Karpas-422 (cell line): ENCODE measurements at places on chromosomes 13 and 19. TPM values are rescaled to one million over a fixed set of nuclear protein-coding genes. Genes with fewer than 3 reads are reported as not detected.

DNA sequence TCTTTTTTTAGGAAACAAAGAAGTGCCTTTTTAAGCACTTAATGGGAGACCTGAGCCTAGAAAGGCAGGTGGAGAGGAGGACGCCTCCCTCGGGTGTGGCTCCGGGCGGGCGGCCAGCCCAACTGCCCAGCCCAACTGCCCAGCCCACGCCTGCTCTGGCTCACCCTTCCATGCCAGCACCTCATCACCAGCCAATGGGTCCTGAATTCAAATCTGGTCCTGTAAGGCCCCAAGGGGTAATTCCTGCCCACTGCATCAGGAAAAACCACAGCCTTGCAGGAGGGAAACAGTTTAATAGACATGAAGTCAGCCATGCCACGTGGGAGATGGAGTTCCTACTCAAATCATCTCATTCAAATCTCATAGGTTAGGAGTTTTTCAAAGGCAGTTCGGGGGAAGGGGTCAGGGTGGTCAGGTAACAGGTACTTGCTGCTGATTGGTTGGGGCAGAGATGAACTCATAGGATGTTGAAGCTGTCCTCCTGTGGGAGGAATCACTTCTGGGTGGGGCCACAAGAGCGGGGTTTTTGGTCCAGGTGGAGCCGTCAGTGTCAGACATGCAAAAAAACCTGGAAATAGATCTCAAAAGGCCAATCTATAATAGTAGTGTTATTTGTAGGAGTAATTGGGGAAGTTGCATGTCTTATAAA is 64.9 kb downstream of the HSPH1 start:
- no peak for DNase-seq

DNA sequence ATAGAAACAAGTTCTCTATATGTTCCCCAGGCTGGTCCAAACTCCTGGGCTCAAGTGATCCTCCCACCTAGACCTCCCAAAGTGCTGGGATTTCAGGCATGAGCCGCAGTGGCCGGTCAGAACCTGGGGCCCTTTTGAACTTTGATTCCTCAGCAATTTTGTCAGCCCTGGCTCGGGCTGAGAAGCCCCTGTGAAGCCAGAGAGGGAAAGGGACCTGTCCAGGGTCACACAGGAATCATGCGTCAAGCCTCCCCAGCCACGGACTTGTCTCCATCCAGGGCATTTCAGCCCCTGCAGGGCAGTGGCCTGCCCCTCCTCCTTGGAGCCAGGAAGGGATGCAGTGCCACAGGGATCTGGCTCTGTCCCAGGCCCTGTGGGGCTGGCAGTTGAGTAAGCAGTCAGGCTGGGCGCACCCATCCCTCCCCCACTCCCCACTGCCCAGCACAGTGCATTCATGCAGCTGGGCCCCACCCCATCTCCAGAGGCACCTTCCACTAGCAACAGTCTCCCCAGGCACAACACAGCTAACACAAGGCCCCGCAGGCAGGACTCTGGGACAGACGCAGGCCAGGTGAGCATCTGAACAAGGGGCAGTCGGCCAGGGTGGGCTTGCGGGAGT is at the start of gene CAPS:
Gene CAPS (plus strand): TSS at position 516 of the 619 bp plus-strand sequence. CDS start 153 bp downstream, outside the sequence.
- no peak for DNase-seq

DNA sequence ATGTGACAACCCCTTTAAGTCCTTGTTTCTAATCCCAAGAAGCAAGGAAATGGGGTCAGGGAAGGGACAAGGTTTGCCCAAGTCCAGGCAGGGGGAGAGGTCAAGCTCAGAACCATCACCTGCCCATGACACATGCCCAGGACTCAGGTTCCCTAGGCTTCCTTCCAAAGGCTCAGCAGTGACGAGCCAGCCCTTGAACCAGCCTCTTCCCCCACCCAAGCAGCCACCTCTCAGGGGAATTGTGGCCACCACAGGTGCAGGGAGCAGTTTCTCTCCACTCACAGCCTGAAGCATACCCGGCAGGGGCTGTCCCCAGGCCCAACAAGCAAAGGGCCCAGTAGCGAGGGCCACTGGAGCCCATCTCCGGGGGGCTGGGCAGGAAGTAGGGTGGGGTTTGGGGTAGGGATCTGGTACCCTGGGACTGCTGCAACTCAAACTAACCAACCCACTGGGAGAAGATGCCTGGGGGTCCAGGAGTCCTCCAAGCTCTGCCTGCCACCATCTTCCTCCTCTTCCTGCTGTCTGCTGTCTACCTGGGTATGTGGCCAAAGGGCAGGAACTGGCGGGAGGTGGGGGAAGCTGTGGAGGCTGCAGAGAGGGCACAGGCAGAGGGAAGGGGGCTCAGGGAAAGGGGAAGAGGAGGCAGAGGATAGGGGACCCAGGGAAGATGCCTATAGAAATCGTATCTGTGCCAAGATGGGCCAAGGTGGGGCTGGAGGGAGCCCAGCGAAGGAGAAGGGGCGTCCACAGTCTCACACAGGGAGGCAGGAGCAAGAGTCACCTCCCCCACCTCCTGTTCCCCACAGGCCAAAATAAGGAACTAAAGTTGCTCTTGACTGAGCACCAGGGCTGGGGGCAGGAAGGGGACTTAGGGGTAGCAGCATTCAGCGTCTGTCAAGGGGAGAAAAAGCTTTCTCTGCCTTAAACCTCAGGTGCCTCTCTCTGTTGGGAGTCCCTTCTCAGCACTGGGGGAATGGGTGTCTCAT is at the start of gene CD79A:
Gene CD79A (plus strand): TSS at position 433 of the 986 bp plus-strand sequence. CDS start 26 bp downstream, at position 459.
- DNase-seq: peak; percentile 98

The PRR22 gene
- 0.29 TPM in 1 of 2 replicates, not detected in the other for total RNA-seq

- no peak for DNase-seq
These were observed 28.2 kb downstream of the LAIR2 start for GRCh38 chr19:54530866-54531265.

- no peak for DNase-seq
These were observed 304 bp downstream of the EVI5L start for GRCh38 chr19:7830272-7830771.
